A673 (cell line): ENCODE measurements at places on chromosomes 2 and 18. TPM values are rescaled to one million over a fixed set of nuclear protein-coding genes. Genes with fewer than 3 reads are reported as not detected.

DNA sequence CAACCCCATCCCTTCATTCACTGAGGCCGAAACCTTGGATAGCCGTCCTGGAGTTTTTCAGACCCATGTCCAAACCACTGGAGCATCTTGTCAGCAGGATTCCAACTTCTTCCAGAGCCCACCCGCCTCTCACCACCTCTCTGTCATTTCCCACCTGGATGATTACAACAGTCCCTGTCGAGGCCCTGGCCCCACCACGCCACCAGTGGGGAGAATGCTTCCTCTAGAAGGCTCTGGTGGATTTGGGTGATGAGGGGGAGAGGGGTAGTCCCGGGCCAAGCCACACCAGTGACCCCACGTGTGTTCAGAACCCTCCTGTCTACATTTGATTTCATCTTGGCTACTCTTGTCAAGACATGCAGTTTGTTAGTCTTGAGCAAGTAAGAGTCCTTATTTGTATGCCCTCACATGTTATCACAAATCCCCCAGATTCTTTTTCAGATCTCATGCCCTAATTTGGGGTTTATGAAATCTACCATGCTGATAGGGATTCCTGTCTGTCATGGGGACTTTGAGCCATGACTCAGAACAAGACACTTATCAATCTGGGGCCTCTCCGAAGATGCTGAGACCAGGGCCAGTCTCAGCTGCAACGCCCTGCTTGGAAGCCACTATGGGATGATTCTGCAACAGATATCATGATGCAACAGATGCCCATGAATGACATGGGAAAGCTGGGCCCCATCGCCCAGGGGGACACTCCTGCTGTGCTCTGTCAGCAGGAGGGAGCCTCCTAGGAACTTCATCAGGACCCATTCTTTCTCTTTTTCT is 186.1 kb downstream of the ZFP36L2 start:
- H3K36me3 ChIP-seq, result no peaks in the 10 kb centered on the region
- peaks cover 29% of the 10 kb centered on the region for H3K4me1 ChIP-seq
- H3K27me3 ChIP-seq, result no peaks in the 10 kb centered on the region
- peak overlapping the region; percentile 52 for H3K27ac ChIP-seq
- peak; percentile 59 for DNase-seq

DNA sequence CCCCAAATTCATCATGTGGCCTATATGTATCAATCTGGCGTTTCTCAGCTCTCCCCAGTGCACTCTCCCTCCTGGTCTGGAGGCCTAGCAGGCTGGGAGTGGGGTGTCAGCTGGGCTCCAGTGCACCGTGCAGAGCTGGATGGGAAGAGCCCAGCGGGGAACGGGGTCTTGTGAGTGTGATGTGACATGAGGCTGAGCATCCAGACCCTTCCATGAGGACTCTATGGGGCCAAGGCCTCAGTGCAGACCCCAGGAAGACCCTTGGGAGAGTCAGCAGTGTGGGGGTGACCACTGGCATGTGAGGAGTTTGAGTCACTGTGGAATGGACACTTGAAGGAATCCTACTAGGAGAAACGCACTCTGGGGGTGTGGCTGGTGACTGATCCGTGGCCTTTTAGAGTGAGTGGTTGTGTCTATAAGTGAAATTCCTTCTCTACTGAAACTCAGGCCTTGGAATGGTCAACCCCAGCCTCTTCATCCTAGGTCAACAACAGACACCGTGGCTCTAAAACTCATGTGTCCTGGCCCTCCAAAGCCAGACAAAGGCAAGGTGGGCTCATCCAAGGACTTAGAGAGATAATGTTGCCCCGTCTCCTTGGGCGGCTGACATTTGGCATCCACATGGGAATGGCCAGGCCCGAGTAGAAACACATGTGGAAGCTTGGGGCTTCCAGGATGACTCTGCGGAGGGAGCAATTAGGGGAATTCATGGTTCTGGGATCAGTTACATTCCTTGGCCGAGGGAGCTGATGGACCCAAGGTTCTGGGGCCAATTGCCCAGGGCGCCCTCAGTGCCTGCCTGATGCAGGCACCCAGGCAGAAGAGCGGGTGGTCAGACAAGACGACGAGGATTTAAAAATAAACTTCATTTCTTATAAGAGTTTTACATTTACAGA is 156.0 kb upstream of the TWIST2 start:
- no peaks in the 10 kb centered on the region for H3K36me3 ChIP-seq
- H3K4me1 ChIP-seq, result peaks cover under 1% of the 10 kb centered on the region
- H3K27me3 ChIP-seq, result no peaks in the 10 kb centered on the region
- H3K4me3 ChIP-seq, result no peak overlapping the region

DNA sequence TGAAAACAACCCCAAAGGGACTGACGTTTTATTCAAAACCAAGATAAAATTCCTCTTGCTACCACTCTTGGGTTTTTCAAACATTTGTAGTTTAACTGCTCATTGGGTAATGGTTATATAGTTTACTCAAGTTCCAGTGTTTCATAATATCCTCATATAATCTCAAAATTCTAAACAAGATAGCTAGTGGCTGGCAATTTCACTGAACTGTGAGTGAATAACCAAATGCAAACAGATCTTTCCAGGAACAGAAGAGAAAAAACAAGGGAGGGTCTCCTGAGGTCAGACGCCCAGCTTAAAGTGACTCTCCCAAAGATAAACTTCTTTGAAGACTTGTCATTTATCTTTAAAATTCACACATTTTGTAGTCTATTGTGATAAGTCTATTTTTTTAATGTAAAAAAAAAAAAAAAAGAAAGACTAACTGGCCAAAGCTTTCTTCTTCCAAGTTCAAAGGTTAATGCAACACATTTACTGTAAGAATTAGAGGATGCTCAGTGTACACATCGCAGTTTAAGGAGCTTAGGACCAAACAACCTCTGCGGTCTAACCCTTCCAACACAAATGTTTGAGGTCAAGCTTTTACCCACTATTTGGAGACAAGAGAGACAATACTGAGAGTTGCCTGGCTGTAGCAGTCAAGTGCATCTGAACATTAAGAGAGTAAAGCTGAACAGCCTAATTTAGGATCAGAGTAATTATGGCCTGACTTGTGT is 26.6 kb downstream of the LPIN2 start:
- DNase-seq, result no peak
- H3K4me3 ChIP-seq, result no peak overlapping the region
- H3K27ac ChIP-seq, result no peak overlapping the region
- peaks cover 7% of the 10 kb centered on the region for H3K36me3 ChIP-seq
- peaks cover 38% of the 10 kb centered on the region for H3K4me1 ChIP-seq

KCNIP3 gene
- total RNA-seq, result 0.24 and 0.45 TPM in 2 replicates

DNA sequence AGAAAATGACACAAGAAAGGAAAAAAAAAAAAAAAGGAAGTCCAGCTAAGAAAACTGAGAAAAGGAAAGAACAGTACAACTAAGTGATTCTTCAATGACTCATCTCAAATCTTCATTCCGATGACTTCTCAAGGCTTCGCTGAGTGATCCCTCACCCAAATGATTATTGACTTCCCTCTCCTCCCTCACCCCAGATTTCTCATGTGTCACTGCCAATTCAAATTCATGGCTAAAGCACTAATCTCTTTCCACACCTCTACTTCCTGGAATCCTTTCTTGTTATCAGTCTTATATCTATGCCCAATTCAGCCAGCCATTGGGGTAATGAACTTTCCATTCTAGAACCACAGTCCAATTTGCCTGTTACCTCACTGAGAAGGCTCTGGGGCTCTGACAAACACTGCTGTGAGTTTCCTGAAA is 7.2 kb upstream of the ABCB11 start:
- no peaks in the 10 kb centered on the region for H3K4me1 ChIP-seq
- H3K36me3 ChIP-seq, result no peaks in the 10 kb centered on the region
- no peak overlapping the region for H3K27ac ChIP-seq
- DNase-seq, result peak; percentile 3
- no peak overlapping the region for H3K4me3 ChIP-seq
- no peaks in the 10 kb centered on the region for H3K27me3 ChIP-seq

- no peaks in the 10 kb centered on the region for H3K4me1 ChIP-seq
- DNase-seq, result no peak
- no peak overlapping the region for H3K27ac ChIP-seq
- no peak overlapping the region for H3K4me3 ChIP-seq
- H3K27me3 ChIP-seq, result no peaks in the 10 kb centered on the region
Observed at GRCh38 chr2:205751569-205752031, 69.3 kb downstream of the NRP2 start.

- no peak overlapping the region for H3K4me3 ChIP-seq
- no peak overlapping the region for H3K27ac ChIP-seq
- no peaks in the 10 kb centered on the region for H3K27me3 ChIP-seq
- no peak for DNase-seq
- no peaks in the 10 kb centered on the region for H3K36me3 ChIP-seq
- H3K4me1 ChIP-seq, result peaks cover 10% of the 10 kb centered on the region
Observed at GRCh38 chr2:183227176-183227575, 102.9 kb downstream of the NUP35 start.

GAREM1 gene
- 8.4 and 9.5 TPM in 2 replicates for total RNA-seq

TMEM131 gene
- total RNA-seq, result 26.2 and 28.9 TPM in 2 replicates

DNA sequence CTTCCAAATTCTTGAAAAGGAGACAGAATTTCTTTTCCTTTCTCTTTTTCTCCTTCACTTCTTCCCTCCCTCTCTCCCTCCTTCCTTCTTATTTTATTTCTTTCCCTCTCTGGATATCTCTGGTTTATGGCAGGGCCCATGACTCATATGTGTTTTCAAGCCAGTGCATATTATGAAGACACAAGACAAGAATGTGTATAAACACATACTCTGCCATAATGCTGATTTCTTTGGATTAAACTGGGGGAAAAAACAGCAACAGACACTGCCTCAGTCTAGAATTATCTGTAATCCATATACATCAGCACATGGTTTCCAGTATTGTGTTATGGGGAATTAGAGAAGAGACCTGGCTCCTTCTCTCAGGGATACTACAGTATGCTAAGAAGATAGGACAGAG is 82.8 kb upstream of the CPO start:
- no peaks in the 10 kb centered on the region for H3K27me3 ChIP-seq
- no peak for DNase-seq
- no peak overlapping the region for H3K4me3 ChIP-seq
- no peaks in the 10 kb centered on the region for H3K36me3 ChIP-seq
- H3K27ac ChIP-seq, result no peak overlapping the region

GRCh38 chr2:107473150-107473549 is 353.5 kb upstream of the RGPD4 start:
- no peaks in the 10 kb centered on the region for H3K36me3 ChIP-seq
- no peak overlapping the region for H3K4me3 ChIP-seq
- no peak for DNase-seq
- no peak overlapping the region for H3K27ac ChIP-seq

DNA sequence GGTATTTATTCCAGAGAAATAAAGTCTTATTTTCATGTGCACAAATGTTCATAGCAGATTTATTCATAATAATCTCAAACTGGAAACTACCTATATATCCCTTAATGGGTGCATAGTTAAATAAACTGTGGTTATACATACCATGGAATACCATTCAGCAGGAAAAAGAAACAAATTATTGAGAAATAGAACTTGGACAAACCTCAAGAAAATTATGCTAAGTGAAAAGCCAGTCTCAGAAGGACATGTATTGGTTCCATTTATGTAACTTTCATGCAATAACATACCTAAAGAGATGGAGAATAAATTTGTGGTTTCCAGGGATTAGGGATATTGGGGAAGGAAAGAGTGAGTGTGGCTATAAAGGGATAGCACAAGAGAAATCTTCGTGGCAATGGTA is 452.6 kb downstream of the SETBP1 start:
- no peak overlapping the region for H3K4me3 ChIP-seq
- H3K27me3 ChIP-seq, result peaks cover 31% of the 10 kb centered on the region
- H3K36me3 ChIP-seq, result no peaks in the 10 kb centered on the region
- H3K27ac ChIP-seq, result no peak overlapping the region
- H3K4me1 ChIP-seq, result no peaks in the 10 kb centered on the region
- DNase-seq, result no peak

CYBRD1 gene
- total RNA-seq, result 7.3 and 8.5 TPM in 2 replicates

WNT6 gene
- not detected in 2 replicates for total RNA-seq

GRCh38 chr2:197867624-197868023 is 63.2 kb downstream of the PLCL1 start:
- no peaks in the 10 kb centered on the region for H3K36me3 ChIP-seq
- no peak overlapping the region for H3K4me3 ChIP-seq
- no peaks in the 10 kb centered on the region for H3K27me3 ChIP-seq
- no peak overlapping the region for H3K27ac ChIP-seq
- no peak for DNase-seq

GRCh38 chr2:39688181-39688580 is 22.5 kb downstream of the TMEM178A start:
- H3K36me3 ChIP-seq, result no peaks in the 10 kb centered on the region
- no peaks in the 10 kb centered on the region for H3K4me1 ChIP-seq
- no peak overlapping the region for H3K4me3 ChIP-seq
- H3K27ac ChIP-seq, result no peak overlapping the region
- no peaks in the 10 kb centered on the region for H3K27me3 ChIP-seq

DNA sequence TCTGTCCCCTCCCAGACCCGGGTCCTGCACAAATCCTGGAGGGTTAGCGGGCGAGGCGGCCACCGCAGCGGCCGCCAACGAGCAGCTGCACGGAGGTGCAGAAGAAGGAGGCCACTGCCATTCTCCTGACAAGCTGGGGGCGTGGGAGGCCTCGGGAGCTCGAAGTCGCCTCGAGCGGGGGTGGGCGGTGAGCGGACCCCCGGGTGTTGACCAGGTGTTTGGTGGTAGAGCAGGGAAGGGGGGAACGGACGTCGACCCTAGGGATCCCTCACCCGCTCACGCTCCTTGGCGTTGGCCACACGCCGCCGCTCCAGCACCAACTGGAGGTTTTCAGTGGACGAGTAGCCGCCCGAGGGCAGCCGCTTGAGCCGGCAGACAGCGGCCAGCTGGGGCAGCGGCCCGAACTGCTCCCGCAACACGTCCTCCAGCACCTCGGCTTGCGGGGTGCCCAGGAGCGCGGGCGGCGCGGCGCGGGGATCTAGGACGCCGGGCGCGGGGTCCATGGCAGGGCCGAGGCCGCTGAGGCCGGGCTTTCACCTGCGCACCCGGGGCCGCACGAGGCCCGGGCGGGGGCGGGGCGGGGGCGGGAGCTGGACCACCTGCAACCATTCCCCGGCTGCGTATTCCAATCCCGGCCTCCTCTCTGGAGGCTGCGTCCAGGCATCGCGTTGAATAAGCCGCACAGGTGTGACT is at the start of gene FIGLA:
Gene FIGLA, minus strand, starts transcription at position 508 of the 693 bp plus-strand sequence. Its CDS starts 5 bp downstream, at position 503.
- no peaks in the 10 kb centered on the region for H3K36me3 ChIP-seq
- H3K4me3 ChIP-seq, result peak within 1 kb of the TSS; percentile 36
- no peak for DNase-seq
- no peak within 1 kb of the TSS for H3K27ac ChIP-seq
- peaks cover 3% of the 10 kb centered on the region for H3K4me1 ChIP-seq

RNF152 gene
- total RNA-seq, result 3.6 and 3.8 TPM in 2 replicates

GRCh38 chr18:4130734-4131719 is 324.1 kb downstream of the DLGAP1 start:
- DNase-seq, result peak; percentile 60
- no peak overlapping the region for H3K4me3 ChIP-seq
- no peak overlapping the region for H3K27ac ChIP-seq

DNA sequence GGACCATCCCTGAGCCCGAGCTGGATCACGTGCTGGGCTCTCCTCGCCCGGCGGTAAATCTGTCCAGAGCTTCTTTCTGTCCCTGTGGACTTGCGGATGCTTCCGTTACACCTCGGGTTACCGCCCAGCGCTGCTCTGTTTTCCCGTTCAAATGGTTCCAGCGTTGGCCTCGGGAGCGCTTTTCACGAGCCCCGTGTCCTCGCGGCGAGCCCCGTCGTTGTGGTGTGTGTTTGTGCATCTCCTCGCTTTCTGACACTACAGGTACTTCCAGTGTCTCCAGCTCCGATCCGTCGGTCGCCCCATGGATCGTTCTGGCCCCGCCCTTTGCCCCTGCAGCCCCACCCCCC is 77.4 kb downstream of the RTP5 start:
- H3K4me3 ChIP-seq, result no peak overlapping the region
- no peaks in the 10 kb centered on the region for H3K27me3 ChIP-seq
- DNase-seq, result no peak
- no peak overlapping the region for H3K27ac ChIP-seq
- no peaks in the 10 kb centered on the region for H3K4me1 ChIP-seq

- H3K27me3 ChIP-seq, result no peaks in the 10 kb centered on the region
- no peaks in the 10 kb centered on the region for H3K4me1 ChIP-seq
- no peak overlapping the region for H3K4me3 ChIP-seq
- no peak overlapping the region for H3K27ac ChIP-seq
- H3K36me3 ChIP-seq, result no peaks in the 10 kb centered on the region
- no peak for DNase-seq
Observed at GRCh38 chr18:39425172-39425850, 1859.7 kb upstream of the CELF4 start.
